ENCODE measurements at places on chromosomes 11 and 22.

- DNase-seq, result no peak
Measured at GRCh38 chr11:108221371-108221770, 1.1 kb downstream of the NPAT start.

DNA sequence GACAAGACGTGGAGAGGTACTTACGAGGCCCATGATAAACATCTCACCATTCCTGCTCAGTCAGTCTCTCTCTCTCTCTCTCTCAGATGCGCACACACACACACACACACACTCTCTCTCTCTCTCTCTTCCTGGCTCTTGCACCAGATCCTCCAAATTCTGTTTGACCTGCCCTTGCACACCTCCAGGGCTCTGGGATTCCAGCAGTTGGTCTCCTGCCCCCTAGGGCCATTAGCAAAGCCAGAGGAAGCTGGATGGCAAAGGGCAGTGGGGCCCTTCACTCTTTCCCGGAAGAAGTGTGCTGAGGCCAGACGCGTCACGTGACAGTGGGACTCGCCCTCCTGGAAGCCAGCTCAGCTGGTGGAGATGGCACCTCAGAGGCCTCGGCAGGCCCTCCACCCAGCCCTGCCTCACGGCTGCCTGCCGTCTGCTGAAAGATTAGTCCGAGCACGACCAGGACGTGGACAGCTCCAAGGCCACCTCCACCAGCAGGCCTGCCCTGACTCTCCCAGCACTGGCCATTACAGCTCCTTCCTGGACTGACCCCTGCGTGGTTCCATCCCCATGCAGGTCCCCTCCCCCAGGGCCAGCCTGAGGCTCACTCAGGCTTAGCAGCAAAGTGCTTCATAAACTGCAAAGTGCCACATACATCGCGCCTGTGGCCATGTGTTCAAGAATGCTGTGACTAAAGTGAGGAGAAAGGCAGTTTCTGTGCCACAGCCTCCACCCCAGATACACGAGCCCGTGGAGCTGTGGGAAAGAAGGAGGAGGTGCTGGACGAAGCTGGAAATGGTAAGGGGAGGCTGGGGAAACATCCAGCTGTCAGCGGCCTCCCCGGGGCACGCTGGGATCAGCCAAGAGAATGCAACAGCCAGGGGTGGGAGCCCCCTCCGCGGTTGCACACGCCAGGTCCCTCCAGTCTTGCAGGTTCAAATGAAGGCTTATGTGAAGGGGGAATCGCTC is 3.7 kb downstream of the PDGFB start:
- no peak for DNase-seq

DNA sequence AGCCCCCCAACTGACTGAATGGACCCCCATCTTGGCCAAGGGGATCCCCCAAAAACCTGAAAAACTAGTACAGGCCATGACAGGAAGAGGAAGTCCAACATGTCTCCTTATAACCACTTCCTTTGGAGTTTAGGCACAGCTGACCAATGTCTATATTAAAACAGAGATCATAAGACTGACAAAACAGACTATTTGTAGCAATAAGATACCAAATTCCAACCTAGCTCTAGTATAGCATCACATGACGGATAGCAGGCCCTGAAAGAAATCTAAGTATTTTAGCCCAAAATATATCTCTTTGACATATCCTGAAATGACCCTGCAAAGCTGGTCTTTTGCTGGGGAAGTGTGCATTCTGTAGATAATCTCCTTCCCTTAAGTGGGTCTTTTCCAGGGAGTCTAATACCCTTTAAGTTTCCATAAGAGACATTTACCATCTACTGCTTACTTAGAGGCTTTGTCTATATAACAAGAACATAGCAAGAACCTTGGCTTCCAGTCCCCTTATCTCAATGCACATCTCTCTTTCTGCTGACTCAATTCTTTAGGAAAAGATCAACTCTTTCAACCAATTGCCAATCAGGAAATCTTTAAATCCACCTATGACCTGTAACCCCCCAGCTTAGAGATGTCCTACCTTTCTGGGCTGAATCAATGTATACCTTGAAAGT is 34.9 kb upstream of the ACER3 start:
- DNase-seq, result no peak

GRCh38 chr11:109062445-109062844 is 359.5 kb upstream of the C11orf87 start:
- DNase-seq, result no peak

DNA sequence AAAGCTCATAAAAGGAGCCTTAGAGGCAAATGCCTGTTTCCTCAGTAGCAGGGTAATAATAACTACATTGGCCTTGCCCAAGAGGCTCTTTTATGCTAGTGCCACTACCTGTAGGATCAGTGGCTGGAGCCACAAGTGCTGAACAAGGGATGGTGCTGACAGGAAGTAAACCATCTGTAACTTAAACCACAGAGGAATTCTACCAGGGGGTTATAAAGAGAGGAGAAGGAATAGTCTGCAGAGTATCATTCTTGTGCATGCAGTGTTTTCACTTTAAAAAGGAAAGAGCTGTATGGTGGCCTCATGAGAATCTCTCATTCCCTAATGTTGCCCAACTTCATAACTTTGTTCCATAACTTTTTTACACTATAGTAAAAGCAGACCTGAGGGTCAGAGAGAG is 168.1 kb downstream of the DBX1 start:
- no peak for DNase-seq

DNA sequence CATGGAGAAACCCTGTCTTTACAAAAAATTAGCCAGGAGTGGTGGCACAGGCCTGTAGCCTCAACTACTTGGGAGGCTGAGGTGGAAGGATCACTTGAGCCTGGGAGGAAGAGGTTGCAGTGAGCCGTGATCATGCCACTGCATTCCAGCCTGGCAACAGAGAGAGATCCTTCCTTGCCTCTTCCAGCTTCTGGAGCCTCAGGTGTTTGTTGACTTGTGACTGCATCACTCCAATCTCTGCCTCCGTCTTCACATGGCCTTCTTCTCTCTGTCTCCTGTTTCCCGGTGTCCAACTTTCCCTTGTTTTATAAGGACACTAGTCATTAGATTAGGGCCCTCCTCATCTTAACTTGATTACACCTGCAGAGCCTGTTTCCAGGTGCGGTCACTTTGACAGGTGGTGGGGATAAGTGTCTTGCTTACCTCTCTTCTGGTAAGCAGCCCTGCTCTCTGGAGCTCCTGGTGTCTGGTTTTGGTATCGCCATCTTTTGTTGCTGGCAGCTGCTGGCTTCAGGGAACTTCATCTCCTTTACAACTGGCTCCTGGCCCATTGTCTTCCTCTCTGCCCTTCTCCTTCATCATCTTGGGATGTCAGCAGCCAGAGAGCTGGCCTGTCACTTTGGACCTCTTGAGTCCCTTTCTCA is 8.2 kb upstream of the USP2 start:
- peak; percentile 21 for DNase-seq

GRCh38 chr22:40215266-40215665 is 37.5 kb downstream of the TNRC6B start:
- no peak for DNase-seq

DNA sequence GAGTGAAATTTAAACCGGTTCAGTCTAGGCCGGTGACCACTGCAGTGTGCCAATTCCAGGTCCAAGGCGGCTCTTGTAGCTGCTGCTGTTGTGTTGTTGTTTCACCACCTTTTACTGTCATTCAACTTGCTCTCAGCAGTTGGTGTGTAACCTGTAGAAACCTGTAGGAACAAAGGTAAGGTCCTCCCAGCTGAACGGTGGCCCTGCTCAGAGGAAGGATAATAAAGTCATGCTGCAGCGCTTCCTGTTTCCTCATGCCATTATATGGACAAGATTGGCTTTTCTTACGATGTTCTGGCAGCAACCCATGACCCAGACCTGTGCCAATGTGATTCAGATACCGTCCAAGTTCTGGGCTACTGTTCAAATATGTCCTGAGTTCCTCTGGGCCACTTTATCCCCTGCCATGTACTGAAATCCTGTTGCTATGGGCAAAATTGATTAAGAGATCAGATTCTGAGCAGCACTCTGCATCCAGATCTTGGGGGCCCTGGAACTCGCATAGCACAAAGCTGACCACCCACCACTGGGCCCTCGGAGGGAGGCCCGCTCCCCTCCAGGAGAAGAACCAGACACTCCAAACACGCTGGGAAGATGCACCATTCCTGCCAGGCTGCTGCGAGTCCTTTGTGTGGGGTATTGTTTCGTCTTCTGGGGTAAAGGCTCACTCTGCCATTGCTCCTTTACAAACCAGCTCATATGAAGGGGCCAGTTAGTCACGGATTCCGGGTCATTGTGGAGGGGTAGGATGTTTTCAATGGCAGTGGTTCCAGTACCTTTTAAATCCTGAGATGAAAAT is 13.2 kb downstream of the FAM181B start:
- no peak for DNase-seq

- no peak for DNase-seq
Measured at GRCh38 chr11:113277907-113278306, 36.5 kb upstream of the TTC12 start.

DNA sequence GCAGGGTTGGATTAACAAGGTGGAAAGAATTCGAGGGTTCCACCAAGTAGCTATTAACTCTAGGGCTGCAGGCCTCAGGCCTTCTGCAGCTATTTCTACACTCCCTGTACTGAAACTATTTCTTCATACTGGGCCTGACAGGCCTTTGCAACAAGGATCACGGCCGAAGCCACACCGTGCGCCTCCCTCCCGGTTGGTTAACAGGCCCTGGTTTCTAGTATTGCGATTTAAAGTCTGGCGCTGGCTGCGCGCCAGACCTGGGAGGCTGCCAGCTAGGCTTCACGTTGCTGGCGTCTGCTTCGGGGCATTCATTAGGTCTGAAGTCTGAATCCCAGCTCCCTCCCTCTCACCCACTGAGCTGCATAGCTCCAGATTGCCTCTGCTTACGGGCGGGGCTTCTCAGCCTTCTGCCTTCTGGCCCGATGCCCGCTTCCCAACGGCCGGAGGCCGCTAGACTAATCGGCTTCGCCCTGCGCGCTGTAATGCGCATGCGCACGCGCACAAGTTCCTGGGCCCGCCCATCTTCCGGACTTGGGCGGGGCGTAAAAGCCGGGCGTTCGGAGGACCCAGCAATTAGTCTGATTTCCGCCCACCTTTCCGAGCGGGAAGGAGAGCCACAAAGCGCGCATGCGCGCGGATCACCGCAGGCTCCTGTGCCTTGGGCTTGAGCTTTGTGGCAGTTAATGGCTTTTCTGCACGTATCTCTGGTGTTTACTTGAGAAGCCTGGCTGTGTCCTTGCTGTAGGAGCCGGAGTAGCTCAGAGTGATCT is 1.6 kb downstream of the LDHA start:
- peak; percentile 99 for DNase-seq

DNA sequence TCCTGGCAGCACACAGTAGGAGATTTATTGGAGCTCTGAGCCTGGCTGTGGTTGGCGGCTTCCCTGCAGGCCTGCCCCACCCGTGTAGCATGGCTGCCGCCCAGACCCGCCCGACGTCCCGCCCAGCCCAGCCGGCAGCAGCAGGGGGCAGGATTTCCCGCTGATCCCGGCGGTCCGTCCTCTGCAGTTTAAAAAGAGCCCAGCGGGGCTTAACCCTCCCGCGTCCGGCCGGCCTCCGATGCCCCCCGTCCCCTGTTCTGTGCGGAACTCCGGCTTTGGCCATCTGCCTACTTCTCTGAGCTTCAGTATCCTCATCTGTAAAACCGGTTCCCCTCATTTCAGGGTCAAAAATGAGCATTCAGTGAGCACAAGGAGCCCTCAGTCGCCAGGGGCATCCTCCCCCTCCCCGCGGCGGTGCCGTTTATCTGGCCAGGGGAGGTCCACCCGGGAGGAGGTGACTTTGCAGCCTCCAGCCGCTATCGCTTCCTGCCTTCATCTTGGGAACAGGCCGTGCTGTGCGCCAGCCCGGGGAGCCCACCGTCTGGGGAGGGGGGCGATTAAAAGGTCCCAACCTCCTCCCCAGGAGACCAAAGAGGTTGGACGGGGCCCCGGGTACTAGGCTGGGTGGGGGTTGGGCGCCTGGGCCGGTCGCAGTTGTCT is at the start of gene GAS2L1:
Gene GAS2L1, plus strand, starts transcription at position 476 of the 660 bp plus-strand sequence. CDS start 1,456 bp downstream, outside the sequence.
- peak; percentile 68 for DNase-seq

GRCh38 chr11:36041988-36042611 is 98.2 kb downstream of the LDLRAD3 start:
- no peak for DNase-seq

GRCh38 chr11:5363679-5364078 is 12.4 kb downstream of the OR51B6 start:
- no peak for DNase-seq

- DNase-seq, result no peak
Measured at GRCh38 chr11:22177186-22177585, 15.7 kb upstream of the ANO5 start.

DNA sequence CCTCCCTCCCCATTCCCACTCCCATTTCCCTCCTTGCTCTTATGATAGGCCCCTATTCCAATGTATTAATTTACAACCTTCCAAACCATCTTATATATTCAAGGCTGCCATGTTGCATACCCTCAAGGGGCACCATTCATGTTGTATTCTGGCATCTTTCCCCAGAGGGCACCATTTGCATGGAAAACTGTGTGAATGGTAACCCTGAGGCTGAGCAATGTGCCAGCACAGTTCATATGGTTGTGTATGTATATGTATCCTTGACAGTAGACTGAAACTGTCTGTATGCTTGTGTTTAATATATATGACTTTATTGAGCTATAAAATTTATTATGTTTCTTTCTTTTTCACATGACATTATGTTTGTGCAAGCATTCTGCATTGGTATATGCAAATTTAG is 7.3 kb downstream of the RASSF10 start:
- DNase-seq, result no peak

- DNase-seq, result no peak
Measured at GRCh38 chr11:35714882-35715627, 52.5 kb downstream of the TRIM44 start.

- DNase-seq, result no peak
Measured at GRCh38 chr11:128856241-128856640, 10.9 kb downstream of the KCNJ1 start.

DNA sequence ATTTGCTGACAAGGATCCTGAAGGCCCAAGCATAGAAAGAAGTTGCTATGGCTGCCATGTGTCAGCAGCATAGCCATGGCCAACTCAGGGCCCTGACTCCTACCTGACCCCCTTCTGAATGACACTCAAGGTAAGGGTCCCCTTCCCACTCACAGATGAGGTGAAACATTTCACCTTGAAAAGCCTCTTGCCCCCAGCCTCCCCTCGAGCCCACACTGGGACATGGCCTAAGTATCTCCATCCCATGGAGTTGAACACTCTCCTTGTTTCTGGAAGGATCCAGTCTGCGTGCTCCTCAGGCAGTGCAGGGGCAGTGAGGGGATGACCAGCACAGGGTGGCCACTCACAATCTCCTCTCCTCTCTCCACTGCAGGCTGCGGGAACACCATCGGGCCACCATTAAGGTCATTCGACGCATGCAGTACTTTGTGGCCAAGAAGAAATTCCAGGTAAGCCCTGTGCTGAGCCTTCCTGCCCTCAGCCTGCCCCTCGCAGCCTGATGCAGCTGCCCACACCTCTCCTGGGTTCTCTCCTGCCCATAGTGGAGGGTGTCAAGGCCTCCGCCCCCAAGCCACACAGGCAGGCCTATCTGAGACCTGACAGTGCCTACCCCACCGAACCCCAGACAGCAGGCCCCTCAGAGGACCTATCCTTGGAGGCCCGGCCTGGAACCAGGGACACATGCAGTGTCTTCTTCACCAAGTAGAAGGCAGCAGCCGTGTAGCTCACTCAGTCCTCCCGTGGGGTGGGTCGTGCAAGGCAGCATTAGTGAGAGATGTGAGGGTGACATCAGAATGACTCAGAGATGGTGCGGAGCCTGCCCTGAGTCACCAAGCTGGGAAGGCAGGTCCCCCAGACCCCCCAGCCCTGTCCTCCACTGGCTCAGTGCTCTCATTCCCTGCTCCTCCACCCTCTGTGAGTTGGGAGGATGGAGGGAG is 68.9 kb upstream of the KCNQ1OT1 start:
- DNase-seq, result no peak

Data from COR-L47 (cell line).